ENCODE measurements at places on chromosomes 5 and 9.

DNA sequence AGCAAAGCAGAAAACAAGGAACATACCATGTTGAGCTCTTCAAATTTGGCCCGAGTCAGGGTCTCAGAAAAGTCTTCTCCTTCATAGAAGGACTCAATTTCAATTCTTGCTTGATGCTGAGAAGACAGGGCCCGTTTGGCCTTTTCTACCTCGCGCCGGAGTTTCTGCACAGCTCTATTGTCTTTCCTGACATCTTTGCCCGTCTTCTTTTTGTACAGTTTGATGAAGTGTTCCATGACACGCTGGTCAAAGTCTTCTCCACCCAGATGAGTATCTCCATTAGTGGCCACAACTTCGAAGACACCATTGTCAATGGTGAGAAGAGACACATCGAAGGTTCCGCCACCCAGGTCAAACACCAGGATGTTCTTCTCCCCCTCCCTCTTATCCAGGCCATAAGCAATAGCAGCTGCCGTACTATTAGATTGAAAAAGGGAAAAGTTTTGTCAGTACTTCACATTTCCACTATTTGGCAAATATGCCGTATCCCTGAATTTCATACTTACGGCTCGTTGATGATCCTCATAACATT is 2.2 kb downstream of the HSPA5 start:
- DNase-seq = no peak

- DNase-seq = no peak
These were observed 18.2 kb upstream of the CDC20B start for GRCh38 chr5:55191165-55191564.

- DNase-seq = no peak
These were observed 5.8 kb downstream of the ABITRAM start for GRCh38 chr9:108939975-108940374.

DNA sequence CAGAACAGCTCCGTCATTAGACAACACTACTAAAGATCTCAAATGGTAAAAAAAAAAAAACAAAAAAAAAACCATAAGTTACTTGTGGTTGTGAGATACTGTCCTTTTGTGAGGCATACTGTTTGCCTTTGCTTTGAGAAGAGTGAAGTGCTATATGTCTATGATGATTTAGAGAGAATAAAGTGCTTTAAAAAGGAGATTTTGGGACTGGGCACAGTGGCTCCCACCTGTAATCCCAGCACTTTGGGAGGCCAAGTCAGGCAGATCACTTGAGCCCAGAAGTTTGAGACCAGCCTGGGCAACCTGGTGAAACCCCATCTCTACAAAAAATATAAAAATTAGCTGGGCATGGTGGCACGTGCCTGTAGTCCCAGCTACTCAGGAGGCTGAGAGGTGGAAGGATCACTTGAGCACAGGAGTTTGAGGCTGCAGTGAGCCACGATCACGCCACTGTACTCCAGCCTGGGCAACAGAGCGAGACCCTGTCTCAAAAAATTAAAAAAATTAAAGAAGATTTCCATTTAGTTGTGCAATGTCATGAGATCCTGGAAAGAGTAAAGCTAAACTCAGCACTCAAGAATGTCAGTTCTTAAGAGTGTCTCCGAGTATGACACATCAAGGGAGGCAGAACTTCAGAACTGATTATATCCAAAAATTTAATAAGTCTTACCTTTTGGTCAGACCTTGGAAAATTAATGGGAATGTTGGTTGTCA is 87.3 kb downstream of the PRDM6 start:
- DNase-seq = no peak

- no peak for DNase-seq
These were observed 37.4 kb upstream of the ALDH1B1 start for GRCh38 chr9:38355115-38355514.

DNA sequence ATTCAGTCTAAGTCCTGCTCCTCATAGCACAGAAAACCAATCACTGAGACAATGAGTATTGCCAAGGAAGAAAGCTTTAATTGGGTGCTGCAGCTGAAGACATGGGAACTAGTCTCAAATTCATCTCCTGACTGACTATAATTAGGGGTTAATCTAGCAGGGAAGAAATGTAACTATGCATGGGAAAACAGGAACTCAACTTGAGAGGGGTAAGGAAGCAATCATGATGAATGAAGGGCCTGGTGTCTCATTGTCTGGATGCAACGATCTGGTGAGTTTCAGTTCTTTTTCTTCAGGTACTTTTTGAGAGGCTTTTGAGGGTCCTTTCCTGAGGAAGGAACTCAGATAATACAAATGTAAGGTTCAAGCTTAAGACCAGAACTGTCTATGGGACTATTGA is 24.0 kb upstream of the OCLN start:
- DNase-seq = no peak

GRCh38 chr9:37037503-37038301 is 3.6 kb upstream of the PAX5 start:
- DNase-seq = no peak

GRCh38 chr5:9020996-9021395 is 524.9 kb downstream of the SEMA5A start:
- no peak for DNase-seq

GRCh38 chr9:18319918-18320445 is 154.0 kb upstream of the ADAMTSL1 start:
- no peak for DNase-seq

- DNase-seq = no peak
These were observed 5.4 kb downstream of the DCTN4 start for GRCh38 chr5:150753463-150753862.

DNA sequence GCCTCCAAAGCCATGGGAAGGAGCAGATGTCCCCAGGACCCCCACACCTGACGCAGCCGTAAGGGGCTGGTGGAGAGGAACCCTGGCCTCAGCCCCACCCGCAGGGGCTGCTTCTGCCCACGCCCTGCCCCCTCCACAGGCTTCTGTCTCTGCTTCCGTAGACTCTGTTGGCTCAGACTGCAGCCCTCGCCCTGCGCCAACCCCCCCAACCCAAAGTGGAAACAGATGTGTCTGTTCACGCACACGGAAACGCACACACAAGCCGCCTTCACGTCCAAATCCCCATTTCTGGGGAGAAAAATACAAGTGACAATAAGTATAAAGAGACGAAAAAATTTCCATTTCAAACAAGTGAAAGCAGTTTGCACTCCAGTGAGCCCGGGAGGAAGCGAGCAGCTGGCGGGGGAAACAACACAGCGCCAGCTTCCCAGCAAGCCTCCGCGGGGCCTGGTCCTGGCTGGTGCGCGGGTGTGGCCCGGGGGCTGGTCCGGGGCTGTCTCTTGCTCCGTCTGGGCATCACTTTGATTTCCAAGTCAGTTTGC is 32.6 kb upstream of the RXRA start:
- DNase-seq = no peak

DNA sequence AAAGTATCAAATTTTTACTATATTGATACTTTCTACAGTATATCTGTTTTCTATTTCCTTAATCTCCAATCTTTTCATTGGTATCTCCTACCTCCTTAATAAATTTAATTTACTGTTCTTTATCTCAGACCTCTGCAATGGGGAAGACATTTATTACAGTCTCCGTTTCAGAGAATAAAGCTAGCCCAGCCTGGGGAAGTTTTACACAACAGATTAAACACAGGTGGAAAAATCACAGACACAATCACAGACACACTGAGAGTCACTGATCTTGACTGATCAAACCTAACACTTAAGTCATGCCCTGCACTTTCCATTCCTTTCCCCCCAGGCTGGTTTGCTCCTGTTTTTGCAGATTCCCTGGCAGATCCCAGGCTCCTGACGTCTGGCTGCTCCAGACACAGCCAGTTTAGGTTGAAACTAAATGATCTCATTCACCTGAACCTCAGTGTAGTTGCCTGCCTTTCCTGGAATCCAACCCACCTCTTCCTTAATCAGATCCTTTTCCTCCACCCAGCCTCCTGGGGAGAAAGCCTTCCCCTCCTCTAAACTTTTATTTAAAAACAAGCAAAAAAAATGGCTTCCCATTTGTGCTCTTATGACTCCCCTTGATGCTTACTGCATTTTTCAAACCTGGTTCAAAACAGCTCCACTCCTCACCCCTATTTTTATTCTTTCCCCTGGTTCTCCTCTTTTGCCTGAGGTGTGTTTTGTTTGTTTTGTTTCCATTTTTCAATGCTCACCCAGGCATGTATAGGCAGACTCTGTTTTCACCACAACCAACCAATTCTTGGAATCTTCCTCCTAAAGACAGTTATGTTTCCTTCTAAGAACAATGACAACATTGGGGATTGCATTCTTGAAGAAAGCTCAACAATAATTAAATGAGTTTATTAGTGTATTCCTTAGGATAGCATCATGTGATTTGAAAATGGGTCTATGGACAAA is 29.5 kb upstream of the OSMR start:
- no peak for DNase-seq

- no peak for DNase-seq
These were observed 281.9 kb upstream of the TUSC1 start for GRCh38 chr9:25960178-25960577.

- no peak for DNase-seq
These were observed 104.3 kb downstream of the GRIA1 start for GRCh38 chr5:153594785-153595184.

- DNase-seq = no peak
These were observed 1.1 kb downstream of the POLR1E start for GRCh38 chr9:37486616-37487548.

- DNase-seq = no peak
These were observed 32.0 kb downstream of the PRRT1B start for GRCh38 chr9:131577005-131578000.

GRCh38 chr5:149988126-149988525 is 12.3 kb downstream of the TIGD6 start:
- no peak for DNase-seq

- DNase-seq = no peak
These were observed 293.5 kb upstream of the C9orf72 start for GRCh38 chr9:27866741-27867140.

GRCh38 chr5:173051746-173052145 is 4.4 kb upstream of the CREBRF start:
- no peak for DNase-seq

GRCh38 chr5:56493308-56493707 is 260.2 kb upstream of the ANKRD55 start:
- no peak for DNase-seq

GRCh38 chr5:178110-178509 is 13.2 kb upstream of the LRRC14B start:
- no peak for DNase-seq

DNA sequence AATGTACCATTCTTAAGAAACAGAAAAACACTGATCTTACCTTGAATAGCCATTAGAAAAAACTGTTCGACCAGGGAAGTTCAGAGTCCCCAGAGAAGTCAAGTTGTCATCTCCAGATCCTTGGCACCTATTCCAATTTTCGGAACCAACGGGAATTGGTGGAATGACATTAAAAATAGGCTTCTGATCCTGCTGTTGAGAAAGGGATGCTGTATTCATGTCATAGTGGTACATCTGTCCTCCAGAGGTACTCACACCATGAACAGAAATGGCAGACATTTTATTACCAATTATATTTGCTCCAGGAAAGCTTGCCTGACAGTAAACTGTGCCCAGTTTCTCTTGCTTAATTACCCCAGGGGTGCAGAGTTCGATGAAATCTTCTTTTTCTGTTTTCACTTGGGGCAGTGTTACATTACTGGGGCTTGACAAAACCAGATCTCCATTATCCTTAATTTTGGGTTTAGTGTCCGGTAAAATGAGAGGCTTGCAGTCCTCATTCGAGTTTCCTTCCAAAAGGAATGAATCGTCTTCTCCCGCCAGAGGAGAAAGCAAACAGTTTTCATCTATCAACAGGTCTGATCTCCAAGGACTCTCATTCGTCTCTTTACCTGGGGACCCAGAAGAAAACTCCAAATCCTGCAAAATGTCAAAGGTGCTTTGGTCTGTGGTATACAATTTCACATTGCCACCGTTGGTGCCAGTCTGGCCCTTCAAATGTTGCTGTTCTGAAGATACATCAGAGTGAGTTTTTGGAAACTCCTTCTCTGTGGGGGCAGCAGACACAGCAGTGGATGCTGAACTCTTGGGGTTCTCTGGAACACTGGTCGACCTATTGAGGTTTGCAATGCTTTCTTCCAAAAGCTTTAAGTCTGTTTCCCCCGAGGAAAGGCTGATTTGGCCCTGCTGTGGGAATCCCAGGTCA is 3.6 kb downstream of the NR3C1 start:
- DNase-seq = no peak

DNA sequence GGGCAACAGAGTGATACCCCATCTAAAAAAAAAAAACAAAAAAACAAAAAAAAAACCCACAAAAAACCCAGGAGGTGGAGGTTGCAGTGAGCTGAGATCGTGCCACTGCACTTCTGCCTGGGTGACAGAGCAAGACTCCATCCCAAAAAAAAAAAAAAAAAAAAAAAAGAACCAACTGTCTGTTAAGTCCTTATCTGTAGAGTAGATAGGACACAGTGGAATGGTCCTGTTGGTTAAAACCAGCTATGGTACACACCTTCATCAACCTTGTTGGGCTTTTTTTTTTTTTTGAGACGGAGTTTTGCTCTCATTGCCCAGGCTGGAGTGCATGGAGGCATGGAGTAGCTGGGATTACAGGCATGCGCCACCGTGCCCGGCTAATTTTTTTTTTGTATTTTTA is 12.2 kb downstream of the SLC25A25 start:
- DNase-seq = no peak

GRCh38 chr9:127384016-127384730 is 12.8 kb upstream of the SLC2A8 start:
- DNase-seq = no peak

DNA sequence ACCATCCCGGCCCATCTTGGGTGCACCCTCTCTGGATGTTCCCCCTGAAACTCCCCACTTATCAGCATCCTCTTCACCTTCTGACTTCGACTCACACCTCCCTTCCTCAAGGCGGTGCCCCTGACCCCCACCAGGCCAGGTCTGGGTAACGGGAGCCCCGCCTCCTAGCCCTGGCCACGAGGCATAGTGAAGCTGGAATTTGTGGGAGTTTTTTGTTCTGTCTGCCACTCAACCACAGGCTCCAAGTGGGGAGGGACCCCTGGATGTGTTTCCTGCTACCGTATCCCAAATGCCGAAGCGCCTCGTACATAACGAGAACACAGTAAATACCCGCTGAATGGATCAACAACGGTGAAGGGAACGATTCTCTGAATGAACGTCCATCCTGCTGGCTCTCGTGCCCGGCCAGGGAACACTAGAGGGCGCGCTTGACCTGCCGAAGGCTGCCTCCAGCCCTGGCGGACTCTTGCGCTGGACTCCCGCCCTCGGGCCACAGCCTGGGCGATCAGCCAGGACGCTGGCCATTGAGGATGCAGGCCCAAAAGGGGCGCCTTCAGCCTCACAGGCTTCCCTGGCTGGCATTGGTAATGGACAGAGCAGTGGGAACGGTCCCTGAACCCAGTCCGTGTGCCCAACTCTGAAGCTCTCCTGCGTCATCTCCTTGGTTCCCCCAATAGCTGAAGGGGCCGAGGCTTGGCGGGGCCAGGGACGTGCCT is 47.3 kb upstream of the PHYKPL start:
- no peak for DNase-seq

DNA sequence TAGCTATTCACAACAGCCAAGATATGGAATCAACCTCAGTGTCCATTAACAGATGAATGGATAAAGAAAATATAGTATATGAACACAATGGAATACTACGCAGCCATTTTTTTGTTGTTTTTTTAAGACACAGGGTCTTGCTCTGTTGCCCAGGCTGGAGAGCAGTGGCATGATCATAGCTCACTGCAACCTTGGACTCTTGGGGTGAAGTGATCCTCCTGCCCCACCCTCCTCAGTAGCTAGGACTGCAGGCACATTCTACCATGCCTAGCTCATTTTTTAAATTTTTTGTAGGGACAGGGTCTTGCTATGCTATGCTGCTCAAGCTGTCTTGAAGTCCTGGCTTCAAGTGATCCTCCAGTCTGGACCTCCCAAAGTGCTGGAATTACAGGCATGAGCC is 38.5 kb downstream of the CERT1 start:
- DNase-seq = no peak

Data from effector memory CD4-positive, alpha-beta T cell (primary cell).